ENCODE measurements at places on chromosomes 6 and 20. TPM values are rescaled to one million over a fixed set of nuclear protein-coding genes. Genes with fewer than 3 reads are reported as not detected.

Gene MLIP
- total RNA-seq = 0.36 TPM

GRCh38 chr6:22807261-22807660 lies 237.9 kb downstream of the HDGFL1 start:
- no peak for DNase-seq

GRCh38 chr6:68891419-68891818 lies 256.3 kb downstream of the ADGRB3 start:
- no peak for DNase-seq

Gene TMC2
- not detected for total RNA-seq

DNA sequence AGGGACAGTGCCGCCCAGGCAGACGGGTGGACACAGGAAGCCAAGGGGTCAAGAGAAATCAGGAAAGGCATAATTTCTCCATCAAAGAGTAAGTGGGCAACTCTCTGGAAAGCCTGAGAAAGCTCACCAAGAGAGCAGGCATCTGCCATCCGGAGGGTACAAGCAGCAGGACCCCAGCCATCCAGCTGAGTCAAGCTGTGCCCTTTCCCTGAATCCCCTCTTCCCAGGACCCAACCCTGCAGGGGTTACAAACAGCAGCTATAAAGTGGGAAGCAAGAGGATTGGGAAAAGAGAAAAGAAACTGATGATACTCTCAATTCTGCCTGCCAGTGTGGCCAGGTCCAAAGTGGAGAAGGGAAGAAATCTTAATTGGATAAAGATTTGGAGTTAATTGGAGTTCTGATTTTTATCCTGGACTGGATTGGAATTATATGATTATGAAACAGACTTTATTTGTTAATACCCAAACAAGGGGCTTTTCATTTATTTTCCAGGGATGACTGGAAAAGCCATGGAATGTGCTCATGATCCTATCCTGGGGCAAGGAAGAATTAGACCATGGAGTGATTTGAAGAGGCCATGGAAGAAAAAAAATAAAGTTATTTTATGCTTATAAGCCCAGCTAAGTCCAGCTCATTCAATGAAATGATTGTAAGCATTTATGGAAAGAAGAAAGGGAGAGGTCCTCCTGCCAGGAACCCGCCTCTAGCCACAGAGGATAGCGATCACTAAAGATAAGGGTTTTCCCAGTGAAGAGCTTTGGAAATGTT lies 34.9 kb downstream of the NHLRC1 start:
- no peak for DNase-seq

- DNase-seq = no peak
Observed at GRCh38 chr6:150492941-150493340, 106.7 kb upstream of the PLEKHG1 start.

Gene KCNG1
- total RNA-seq = 16.3 TPM

Gene WFDC2
- not detected for total RNA-seq
